Fibroblast of villous mesenchyme (primary cell): ENCODE measurements at places on chromosomes 12 and 14.

GRCh38 chr12:56864318-56864717 lies 69.9 kb downstream of the SDR9C7 start:
- no peak for DNase-seq

GRCh38 chr12:30700216-30700900 lies 4.7 kb upstream of the IPO8 start:
- no peak for DNase-seq

- DNase-seq = peak; percentile 96
Observed at GRCh38 chr14:75989134-75989533, 3.6 kb downstream of the IFT43 start.

- DNase-seq = no peak
Observed at GRCh38 chr12:98453070-98453469, 62.3 kb upstream of the TMPO start.

- no peak for DNase-seq
Observed at GRCh38 chr12:5099591-5099990, 55.9 kb downstream of the KCNA5 start.

- DNase-seq = no peak
Observed at GRCh38 chr14:91898372-91898771, 31.0 kb upstream of the TC2N start.

GRCh38 chr12:78886719-78887407 lies 22.3 kb downstream of the SYT1 start:
- peak; percentile 66 for DNase-seq

DNA sequence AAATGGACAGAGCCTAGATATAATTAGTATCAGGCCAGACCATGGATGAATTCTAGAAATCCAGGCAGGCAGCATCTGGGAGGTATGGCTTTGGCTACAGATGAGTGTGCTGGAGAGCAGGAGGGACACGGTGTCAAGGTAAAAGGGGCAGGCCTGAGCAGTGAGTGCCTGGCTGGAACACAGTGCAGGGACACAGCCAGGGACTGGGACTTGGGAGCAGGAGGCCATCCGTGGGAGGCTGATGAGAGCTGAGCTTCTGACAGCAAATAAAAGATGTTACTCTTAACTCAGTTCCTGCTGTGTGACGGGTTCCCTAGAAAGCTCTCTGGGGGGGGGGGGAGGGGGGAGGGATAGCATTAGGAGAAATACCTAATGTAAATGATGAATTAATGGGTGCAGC lies 13.6 kb upstream of the LGALS3 start:
- no peak for DNase-seq

DNA sequence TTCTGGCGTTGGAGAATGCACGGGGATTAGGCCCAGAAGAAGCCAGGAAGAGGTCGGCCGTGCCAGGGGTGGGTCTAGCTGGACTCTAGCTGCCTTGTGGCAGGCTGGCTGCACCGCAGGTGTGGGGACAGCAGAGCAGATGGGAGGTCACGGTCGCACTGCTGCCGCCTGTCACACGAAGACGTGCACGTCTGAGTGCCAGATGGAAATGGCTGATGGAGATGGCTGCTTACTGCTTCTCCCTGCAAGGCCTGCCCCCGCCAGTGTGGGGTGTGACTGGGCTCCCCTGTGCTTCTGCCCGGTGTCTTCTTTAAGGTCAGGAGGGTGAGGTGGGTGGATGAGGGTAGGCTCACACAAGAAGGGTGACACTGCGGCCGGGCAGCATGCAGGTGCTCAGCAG lies 79.0 kb downstream of the MOK start:
- DNase-seq = no peak

DNA sequence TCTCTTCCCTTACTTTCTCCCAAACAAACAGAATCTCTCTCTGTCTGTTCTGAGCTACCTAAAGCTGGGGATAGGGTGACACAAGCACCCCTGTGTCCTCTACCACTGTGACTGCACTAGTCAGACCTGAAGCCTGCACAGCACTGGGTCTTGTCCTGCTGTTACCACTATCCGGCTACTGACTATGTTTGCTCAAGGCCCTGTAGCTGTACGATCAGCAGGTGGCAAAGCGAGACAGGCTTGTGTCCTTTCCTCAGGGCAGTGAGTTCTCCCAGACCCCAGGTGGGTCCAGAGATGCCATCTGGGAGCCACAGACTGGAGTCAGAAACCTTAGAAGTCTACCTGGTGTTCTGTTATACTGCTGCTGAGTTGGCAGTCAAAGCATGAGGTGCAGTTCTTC lies 116.4 kb downstream of the NUBPL start:
- no peak for DNase-seq

GRCh38 chr14:68423686-68424085 lies 369.2 kb downstream of the ZFP36L1 start:
- DNase-seq = no peak

DNA sequence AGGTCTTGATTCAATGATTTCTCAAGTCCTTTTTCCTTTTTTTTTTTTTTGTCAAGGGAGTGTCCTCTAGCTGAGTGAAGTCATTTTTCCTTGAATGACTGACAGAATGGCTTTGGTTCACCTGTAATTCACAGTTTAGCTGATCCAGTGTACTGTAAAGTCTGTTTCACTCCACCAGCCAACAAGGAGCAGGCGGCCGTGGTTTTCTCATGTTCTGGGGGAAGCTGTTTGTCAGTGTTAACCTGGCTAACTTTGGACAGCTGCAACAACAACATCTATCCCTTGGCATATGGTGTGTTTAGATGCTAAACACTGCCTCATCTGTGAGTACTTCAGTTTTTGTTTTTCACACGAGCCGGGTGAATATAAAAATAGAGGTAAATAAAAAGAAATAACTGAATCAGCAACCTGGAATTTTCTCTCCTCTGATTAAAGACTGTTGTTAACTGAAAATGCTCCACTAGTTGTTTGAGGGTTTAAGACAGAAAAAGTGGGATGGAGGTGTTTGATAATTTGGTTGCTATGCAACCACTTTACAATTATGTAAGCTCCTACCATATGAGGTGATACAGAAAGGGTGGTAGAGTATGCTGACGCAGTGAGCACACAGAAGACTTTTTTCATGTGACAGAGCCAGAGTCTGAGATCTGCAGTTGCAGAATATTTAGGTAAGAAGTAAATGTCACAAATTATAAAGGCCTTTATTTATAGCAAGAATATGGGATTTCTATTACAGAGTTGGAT lies 50.3 kb upstream of the SLC2A13 start:
- no peak for DNase-seq

DNA sequence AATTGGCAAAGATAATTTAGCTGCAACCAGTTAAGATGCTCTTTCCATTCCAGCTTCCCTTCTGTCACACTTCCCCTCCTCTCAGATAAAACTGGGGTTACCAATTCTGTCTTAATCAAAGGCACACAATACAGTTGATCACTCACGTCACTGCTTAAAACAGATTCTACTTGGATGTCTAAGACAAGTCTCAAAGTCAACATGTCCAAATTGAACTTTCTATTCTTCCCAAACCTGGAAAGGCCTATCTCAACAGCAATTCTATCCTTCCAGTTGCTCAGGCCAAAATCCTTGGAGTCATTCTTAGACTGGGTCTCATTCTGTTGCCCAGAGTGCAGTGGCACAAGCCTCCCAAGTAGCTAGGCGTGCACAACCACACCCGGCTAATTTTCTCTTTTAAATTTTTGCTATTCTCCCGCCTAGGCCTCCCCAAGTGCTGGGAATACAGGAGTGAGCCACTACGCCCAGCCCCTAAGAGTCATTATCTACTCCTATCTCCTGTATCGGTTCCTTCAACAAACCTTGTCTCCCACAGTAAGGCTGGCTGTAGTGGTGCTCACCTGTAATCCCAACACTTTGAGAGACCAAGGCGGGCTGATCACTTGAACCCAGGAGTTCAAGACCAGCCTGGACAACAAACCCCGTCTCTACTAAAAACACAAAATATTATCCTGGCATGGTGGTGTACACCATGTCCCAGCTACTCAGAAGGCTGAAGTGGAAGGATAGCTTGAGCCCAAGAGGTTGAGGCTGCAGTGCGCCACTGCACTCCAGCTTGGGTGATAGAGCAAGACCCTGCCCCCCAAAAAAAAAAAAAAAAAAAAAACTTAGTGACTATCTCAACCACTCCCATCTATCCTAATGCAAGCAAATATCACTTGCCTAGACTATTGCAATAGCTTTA lies 4.7 kb downstream of the RPS29 start:
- no peak for DNase-seq

DNA sequence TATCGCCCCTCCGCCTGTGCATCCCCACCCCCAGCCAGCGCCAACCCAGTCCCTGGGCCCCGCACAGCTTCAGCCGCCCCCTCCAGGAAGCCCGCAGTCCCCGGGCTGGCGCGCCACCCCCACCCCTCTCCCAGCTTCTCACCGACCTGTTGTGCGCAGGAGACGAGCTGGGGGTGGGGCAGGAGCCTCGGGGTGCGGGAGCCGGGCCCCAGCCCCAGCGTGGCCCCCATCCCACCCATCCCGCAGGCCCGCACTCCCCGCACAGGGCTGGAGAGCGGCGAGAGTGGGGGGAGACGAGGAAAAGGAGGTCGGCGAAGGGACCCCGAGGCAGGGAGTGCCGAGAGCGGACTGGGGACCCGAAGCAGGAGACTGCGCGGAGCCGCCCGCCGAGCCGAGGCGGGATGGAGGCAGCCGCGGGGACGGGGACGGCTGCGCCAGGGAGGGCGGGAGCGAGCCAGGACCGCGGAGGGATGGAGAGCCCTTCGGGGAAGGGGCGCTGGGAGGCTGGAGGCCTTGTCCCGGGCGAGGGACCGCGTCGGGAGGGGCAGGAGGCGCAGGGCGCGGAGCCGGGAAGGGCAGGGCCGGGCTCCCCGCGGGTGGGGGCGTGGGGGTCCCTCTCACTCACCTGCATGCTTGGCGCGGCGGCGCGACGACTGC lies 498 bp downstream of the PIANP start:
- DNase-seq = no peak

DNA sequence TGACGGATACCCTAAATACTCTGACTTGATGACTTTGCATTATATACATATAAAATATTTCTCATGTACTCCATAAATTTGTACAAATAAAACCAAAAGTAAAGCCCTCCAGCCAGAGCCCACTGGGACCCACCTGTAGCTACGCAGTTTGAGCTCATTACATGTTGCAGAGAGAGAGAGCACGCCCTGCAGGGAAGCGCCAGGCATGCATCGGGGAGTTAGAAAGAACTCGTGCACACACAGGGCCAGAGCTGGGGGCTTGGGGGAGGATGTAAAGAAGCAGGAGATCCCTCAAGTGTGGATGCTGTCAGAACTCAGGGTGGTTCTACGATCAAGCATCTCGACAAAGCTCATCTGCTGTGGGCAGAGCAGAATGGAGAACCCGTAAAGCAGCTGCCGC lies 178.5 kb upstream of the RTL1 start:
- DNase-seq = no peak

DNA sequence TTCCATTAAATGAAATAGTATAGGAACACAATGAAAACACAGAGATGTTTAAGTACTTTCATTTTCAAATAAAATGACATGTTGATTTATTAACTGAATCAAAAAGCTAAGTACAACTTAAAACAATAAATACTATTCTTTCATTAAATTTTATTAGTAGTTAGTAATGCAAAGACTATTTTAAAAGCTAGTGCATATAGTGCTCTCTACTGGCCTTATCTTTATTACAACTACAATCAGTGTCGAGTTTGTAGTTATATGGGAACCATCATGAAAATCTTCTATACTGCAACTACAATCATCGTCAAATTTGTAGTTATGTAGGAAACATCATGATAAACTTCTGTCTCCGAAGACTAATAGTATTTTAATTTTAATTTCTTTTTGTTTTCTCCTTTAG lies 8.9 kb upstream of the LIN7A start:
- DNase-seq = no peak

- no peak for DNase-seq
Observed at GRCh38 chr12:112543751-112544150, 125.0 kb downstream of the PTPN11 start.

GRCh38 chr12:131084341-131085011 lies 130.8 kb downstream of the ADGRD1 start:
- no peak for DNase-seq

DNA sequence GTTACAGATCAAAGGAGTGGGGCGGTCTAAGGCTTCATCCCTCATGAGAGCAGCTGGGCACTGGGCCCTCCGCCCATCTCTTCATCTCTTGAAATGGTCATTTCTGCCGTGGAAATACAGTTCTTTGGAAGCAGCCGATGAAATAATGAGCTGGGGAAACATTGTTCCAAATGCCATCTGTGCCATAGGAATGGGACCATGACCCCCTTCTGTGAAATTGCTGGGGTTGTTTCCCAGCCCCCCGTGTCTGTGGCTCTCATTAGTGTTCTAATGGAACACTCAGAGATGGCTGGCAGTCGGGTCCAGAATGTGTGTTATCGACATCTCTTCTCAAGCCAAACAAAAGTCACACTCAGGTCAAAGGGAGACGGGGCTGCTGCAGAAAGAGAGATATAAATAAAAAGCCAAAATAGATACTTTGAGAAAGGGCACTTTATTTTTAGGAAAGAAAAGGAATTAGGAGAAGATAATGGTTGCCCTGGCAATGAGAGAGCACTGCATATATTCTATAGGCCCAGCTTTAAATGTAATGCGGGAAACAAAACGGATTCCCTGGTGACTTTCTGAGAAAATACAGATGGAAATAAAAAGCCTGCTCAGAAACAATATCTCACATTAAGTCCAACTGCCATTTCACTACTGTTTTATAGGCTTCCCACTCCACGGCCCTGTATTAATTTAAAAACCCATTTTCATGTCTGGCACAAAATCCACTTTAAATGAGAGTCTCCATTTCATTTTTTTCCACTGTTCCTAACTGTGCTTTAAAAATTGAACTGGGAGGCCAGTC lies 107.1 kb downstream of the TTC8 start:
- DNase-seq = no peak

GRCh38 chr14:65297744-65298143 lies 114.8 kb upstream of the FUT8 start:
- no peak for DNase-seq

DNA sequence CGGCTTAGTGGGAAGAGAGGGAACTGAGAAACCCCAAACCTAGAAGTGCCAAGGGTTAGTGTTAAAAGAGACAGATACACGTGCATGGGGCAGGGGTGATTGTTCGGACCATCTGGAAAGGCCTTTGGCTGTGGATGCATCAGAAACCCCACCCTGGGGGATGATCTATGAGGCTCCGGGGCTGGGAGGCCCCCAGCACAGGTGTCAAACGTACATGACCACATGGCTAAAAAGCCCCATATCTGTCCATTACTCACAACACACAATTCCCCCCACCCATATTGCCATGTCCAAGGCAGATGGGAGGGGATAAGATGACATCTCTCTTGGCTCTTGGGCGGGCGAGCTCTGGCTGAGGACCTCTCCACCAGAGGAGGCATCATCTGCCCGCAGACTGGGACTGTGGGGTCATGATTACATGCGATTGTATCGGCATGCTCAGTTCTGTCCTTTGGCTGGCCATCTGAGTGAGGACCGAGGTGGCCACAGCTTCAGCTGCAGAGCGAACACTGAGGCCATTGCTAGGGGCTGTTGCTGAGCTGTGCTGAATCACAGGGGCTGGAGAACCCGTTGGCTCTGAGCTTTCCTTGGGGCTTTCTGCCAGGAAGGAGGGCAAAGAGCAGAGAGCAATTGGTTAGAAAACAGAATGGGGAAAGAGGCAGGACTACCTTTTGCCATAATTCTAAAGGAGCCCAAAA lies 9.6 kb upstream of the NPFF start:
- no peak for DNase-seq

DNA sequence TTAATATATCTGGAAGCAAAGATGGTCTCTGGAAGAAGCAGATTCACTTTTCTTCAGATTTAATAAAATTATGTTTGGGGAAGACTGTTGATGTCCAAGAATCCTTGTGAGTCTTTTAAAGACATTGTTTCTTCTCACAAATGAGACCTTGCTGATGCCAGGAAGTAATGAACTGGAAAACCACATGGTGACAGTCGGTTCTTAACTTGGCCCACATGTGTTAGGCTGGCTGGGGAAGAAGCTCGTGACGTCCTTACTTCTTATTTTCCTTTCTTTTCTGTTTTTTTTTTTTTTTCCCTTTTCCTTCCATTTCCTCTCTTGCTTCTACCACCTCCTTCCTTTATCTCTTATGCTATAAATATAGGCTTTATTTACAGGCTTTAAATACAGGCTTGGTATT lies 950.2 kb downstream of the BCL11B start:
- no peak for DNase-seq
